ENCODE measurements at places on chromosomes 13 and 19.

DNA sequence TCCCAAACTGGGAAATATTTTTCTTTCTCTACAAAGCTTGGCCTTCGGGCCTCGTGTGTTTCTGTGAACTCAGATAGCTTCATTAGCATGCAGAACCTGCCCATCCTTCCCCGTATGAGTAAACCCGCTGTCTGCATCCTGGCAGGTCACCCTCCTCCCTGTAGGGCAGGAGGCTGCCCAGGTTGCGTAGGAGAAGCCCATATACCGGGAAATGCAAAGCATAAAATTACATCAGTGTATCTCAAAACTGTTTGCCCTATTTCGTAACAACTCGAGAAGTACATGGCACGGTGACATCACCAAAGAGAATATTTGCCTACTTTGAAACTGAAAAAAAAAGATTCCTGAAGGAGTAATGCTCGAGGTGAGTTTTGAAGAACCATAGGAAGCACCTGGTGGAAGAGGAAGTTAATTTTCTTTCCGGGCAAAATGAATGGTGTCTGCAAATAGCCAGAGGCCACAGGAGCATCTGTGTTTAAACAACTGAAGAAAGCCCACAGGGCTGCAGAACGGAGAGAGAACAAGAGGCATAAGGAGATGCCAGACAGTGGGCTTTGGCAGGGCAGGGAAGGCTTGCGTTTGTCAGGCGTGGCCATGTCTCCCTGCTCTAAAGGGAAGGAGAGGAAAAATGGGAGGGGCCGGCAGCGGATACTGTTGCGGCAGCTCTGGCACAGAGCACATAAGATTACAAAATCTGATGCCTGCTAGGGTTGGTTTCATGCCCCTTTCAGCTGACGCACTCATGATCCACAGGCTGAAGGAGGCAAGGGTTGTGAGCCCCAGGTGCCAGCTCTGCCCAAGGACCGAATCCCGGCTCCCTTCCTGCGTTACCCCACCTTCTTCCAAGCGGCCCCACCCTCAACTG lies 81.4 kb downstream of the IRS2 start:
- DNase-seq, result peak; percentile 3

DNA sequence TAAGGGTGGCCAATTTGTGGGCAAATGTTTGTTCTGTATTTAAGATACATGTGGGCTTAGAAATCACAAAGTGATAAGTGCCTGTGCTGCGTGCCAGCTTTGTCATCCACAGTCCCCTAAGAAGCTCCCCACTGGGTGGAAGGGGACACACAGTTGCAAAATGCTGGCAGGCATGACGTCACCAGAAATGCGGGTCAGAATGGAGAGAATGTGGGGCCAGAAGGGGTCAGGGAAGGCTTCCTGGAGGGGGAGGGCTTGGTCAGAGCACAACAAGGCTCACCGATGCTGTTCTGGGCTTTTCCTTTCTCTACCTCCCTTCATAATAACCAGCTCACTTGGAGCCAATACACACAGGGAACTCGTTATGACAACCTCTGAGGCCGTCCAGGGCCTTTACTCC lies 207.3 kb downstream of the URI1 start:
- no peak for DNase-seq

GRCh38 chr13:33319859-33320258 lies 34.3 kb upstream of the STARD13 start:
- DNase-seq, result no peak

GRCh38 chr19:982567-983170 lies 1.5 kb upstream of the WDR18 start:
- peak; percentile 75 for DNase-seq

- no peak for DNase-seq
Measured at GRCh38 chr19:925087-925525, 729 bp upstream of the ARID3A start.

DNA sequence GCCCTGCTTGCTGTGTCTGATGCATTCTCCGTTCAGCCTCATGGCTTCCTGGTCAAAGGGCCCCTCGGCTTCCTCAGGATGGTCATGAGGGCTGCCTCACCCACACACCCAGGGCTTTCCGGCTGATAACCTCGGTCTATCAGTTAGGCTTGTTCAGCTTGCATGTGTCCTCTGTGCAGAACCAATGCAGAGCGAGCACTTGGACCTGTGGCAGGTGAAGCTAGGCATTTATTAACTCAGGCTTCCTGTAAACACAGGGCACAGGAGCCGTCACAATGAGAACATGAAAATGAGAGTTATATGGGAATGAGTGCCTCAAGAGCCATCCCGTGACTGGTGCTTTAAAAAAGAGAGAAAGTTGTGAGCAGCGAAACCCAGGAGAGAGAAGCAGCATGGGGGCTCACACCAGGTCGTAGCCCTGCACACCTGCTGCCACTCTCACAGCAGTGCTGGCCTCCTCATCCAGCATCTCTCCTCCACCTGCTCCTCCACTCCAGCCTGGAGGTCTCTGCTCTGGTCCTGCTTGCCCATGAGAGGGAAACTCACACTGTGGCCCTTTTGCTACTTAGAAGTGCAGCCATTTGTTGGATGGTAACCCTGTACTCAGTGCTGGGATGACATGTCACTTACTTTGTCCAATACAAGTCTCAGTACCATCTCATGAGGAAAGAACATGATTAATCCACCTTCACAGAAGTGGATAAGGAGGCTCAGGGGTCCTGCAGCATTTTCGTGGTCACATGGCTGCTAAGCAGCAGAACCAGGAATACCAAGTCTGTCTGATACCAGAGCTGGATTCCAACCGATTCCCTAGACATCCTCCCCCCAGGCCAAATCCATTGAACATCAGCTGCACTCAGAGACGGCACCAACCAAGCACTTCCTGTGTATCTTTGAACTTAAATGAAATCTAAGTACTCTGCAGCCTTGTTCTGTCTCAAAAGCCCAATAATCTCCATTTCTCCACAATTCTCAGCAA lies 50.5 kb upstream of the IRS2 start:
- no peak for DNase-seq

- DNase-seq, result no peak
Measured at GRCh38 chr19:607301-608154, 17.8 kb downstream of the HCN2 start.

- no peak for DNase-seq
Measured at GRCh38 chr13:23987331-23987894, 90.1 kb upstream of the C1QTNF9B start.

DNA sequence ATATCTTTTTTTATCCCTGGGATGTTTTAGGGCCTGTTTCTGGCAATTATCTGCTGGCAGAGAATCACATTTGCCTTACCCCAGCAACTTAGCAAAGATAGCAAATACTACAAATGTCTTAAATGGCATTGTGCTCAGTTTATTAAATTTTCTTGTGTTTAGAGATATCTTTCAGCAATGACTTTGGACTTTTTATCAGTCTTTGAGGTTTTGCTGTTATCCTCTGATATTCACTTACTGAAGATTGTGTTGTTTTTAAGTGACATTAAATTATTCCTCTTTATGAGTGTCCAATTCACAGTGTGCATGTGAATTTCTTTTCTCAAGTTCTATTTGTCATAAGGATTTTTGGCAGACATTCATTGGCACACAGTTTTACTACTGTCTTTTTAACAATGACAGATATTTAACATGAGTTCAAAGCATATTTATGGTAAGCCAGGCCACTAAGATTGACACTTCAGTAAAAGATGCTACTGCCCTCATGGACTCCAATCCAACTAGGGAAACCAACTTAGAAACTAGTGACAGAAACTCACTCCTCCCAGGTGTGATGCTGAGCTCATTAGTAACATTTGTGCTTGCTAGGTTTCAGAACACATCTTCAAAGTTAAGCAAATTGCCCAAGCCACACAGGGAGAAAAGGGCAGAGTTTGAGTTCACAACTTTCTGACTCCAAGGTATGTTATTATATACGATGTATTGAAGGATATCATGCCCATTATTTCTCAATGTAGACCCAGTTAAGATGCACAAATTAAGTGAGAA lies 481.9 kb downstream of the GPC6 start:
- DNase-seq, result no peak

DNA sequence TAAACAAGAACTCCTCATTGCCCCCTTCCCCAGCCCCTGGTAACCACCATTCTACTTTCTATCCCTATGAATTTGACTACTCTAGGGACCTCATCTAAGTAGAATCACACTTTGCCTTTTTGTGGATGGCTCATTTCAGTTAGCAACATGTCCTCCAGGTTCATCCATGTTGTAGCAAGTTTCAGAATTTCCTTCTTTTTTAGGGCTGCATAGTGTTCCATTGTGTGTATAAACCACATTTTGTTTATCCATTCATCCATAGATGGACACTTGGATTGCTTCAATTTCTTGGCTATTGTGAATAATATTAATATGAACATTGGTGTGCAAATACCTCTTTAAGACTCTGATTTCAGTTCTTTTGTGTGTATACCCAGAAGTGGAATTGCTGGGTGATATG lies 4.8 kb upstream of the DHRS12 start:
- DNase-seq, result no peak

DNA sequence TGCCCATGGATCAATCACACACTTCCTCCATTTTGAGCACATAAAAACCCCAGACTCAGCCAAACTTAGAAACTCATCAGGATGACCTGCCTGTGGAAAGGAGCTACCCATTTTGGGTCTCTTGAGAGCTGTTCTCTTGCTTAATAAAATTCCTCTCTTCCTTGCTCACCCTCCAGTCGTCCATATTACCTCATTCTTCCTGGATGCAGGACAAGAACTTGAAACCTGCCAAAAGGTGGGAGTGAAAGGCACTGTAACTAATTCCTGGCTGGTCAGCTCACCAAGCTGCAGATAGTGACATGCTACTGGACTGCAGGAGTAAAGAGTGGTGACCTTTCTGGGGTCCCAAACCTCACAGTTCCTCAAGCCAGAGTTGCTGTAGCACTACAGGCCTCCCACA lies 20.2 kb downstream of the LIG4 start:
- no peak for DNase-seq

GRCh38 chr19:8081569-8082550 lies 29.3 kb downstream of the CCL25 start:
- DNase-seq, result no peak

DNA sequence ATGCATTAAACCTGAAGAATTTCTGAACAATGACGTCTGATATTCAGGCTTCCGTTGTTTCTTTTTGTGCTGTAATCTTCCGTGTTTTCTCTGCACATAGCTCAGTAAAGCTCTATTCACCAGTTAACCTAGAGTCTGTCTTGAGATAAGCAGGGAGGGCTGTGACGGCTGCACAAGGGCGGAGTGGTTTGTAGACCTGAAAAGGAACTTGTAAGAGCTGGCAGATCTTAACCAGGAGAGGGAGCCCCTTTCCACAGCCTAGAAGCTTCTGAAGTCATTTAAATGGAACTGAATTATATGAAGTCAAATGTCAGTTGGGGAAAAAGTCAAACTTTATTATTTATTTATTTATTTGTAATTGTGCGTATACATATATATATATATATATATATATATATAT lies 27.5 kb downstream of the DPRX start:
- DNase-seq, result peak; percentile 59

DNA sequence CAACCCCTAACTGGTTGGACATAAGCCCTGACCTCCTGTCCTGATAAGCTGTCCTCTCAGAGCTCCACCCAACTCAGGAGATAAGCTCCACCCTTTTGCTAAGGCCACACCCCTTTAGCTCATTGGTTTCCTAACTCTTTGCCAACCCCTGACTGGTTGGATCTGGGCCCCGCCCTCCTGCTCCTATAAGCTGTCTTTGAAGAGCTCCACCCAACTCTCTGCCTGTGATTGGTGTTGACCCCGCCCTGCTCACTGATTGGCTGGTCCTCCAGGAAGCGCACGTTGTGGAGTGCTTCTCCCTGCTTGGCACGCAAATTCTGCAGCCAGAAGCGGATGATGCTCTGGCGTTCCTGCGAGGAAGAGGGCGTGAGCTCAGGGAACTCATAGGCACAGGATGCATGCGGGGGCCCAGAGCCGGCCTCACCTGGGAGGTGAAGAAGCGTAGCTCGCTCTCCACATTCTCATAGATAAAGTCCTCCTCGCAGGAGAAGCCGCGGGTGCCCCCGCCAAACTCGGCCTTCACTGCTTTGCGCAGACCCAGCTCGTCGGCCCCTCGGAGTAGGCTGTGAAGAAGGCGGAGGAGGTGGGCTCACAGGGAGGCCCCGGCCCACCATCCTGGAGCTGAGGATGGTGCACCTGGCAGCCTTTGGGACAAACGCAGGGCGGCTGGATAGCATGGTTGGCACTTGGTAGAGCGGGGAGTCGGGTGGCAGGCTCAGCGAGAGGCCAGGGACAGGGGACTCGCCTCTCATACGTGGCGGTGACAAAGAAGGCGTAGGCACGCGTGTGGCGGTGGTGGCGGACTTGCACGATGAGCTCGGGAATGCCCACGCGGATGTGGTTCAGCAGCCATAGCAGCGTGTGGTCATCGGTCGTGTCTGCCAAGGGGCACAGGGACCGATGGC lies 1.7 kb downstream of the ANO8 start:
- DNase-seq, result peak; percentile 50

DNA sequence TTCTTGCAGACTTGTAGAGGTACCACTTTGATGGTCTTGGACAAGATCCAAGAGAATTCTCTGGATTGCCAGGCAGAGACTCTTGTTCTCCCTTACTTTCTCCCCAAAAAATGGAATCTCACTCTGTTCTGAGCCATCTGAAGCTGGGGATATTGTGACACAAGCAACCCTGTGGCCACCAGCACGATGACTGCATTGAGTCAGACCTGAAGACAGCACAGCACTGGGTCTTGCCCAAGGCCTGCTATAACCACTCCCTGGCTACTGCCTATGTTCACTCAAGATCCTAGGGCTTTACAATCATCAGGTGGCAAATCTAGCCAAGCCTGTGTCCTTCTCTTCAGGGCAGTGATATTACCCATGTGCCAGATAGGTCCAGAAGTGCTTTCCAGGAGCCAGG lies 202.5 kb upstream of the SERP2 start:
- DNase-seq, result no peak

- peak; percentile 42 for DNase-seq
Measured at GRCh38 chr13:19862481-19863313, 752 bp downstream of the ZMYM5 start.

GRCh38 chr13:36872621-36873020 lies 47.4 kb downstream of the SMAD9 start:
- no peak for DNase-seq

DNA sequence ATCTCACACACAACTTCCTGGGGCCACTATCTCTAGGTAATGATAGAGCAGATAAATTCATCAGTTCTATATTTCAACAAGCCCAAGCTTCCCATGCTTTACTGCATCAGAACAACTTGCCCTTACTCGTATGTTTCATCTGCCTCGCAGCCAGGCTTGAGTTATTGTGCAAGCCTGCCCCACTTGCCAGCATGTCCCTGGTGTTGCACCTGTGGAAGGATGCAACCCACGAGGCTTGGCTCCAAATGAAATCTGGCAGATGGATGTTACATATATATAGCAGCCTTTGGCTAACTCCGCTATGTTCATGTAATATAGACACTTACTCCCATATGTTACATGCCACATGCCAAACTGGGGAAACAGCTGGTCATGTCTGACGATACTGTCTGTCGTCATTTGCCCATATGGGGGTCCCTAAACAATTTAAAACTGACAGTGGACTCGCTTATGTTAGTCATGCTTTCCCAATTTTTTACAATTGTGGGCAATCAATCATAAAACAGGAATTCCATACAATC lies 6.2 kb downstream of the ERVK3-1 start:
- no peak for DNase-seq

DNA sequence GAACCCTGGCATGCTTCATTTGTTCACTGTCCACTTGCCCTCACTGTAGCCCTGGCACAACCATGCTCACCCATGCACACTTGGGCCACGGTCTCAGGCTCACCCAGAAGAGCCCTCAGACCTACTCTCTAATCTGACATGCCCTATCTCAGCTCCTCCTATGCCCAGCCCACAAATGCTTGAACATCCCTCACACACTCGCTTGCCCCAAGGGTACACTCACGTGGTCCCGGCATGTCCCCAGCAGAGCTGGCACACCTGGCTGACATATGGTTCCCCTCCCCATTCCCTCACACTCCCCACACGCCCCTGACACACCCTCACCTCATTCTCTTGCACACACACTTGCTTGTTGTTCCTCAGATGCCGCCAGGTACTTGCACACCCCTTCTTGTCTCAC lies 55.7 kb downstream of the MAP4K1 start:
- DNase-seq, result no peak

All from dermis blood vessel endothelial cell (primary cell).